ENCODE measurements at places on chromosomes 3 and 15.

- no peak for DNase-seq
Measured at GRCh38 chr3:187927565-187927964, 182.3 kb upstream of the BCL6 start.

DNA sequence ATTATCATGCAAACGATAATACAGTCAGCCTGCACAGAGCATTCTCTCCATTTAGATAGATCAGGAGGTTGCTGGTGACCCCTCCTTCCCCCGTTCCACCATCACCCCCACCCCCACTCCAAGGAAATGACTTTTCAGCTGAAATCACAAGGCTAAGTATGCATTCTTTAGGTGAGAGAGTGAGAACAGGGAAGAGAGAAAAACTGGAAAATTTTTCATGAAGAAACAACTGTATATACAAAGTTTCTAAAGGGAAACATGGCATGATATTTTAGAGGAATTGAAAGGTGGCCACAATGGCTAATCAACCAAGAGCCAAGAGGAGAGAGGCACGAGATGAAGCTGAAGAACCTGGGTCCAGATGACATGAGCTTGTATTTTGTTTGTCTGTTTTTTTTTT is 22.2 kb downstream of the BCL2A1 start:
- DNase-seq = no peak

DNA sequence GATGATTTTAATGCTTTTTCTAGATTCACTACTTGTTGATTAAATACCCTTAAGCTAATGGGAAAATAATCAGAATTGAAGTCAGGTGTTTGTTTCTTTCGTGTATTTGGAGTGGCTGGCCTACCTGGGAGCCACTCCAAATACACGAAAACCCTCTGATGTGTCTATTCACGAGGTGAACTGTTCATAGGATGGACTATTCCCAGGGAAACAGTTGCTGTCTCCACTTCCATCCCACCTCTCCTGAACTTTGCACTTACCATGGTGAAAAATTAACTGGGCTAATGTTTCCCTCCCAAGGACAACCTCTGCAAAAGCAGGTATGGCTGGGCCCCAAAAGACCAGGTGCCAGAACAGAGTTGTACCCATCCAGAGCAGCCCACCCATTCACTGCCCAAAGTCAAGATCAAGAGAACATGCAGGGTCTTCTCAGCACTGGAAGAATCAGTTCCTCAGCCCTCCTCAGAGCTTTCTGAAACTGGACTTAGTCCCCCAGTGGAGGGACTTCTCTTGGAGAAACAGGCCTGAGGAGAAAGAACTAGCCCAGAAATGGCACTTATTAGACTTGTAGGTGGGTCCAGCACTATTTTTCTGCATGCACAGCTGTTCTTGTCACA is 2.9 kb upstream of the SMAD3 start:
- no peak for DNase-seq

DNA sequence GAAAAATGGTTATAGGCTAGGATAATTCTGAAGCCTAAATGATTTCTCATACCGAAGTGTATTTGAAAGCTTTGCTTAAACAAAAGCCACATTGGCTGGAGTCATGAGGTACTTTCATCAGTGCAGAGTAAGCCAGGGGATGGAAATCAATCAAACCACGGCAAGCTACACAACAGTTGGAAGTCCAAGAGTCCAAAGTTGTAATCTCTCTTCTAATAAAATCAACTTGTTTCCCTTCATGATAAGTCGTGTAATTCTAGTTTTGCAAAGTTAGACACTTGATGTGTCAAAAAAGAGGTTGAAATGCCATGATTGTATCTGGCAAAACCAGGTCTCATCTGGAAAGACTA is 250.5 kb upstream of the VEPH1 start:
- DNase-seq = no peak

GRCh38 chr3:65751123-65751700 is 287.5 kb downstream of the MAGI1 start:
- no peak for DNase-seq

DNA sequence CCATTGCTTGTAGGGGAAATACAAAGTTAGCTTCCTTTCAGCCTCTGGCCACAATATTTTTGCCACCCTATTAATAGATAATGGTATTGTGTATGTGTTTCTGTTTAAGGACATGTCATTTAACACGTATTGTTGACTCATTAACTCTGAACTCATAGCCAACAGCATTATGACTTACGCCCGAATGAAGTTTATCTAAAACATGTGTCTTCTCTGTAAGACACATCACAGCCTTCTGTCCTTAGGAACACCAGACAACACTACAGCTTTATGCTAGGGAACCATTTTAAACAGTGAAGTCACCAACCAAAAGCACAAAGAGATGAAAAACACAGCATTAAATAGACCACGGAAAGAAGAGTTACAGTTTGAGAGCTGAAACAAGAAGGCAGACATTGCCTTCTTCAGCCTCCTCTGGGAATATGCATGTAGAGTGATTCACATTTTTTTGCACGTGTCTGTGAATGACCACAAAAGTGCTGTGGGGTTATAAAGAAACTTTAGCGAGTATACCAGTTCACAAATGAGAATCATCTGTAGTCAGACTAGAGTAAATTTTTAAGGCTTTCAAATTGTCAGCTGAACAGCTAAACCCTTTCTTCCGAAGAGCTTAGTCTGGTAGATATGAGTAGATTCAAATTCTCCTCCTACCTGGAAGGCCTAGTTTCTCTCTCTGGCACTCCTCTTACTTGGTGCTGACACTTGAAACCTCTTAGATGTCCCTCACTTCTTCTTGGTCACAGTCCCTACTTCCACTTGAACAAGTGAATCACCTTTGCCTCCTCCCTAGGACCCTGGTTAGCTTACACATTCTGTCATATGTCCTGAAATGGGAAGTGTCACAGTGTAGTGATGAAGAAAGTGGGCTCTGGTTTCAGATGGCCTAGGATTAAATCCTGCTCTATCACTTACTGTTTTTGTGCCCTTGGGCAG is 32.2 kb downstream of the MCTP2 start:
- DNase-seq = no peak

GRCh38 chr15:79337591-79337990 is 26.7 kb downstream of the TMED3 start:
- no peak for DNase-seq

DNA sequence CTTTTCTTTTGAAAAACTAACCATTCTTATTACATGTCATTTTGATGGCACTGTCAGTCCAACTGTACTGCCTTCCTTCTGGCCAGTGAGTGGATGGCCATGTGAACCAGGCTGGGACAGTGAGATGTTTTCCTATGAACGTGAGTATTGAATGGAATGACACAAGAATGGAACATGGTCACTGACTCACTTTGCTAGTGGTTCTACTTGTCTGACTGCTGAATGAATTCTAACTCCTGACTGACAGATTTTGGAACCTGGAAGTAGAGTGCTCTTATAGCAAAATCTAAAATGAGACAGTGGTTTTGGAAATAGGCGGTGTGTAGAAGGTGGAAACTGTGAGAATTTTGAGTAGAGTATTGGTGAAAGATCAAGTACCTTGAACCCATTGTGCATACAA is 606.9 kb upstream of the KCNMB2 start:
- no peak for DNase-seq

- peak; percentile 28 for DNase-seq
Measured at GRCh38 chr3:43296565-43296964, 10.2 kb downstream of the SNRK start.

DNA sequence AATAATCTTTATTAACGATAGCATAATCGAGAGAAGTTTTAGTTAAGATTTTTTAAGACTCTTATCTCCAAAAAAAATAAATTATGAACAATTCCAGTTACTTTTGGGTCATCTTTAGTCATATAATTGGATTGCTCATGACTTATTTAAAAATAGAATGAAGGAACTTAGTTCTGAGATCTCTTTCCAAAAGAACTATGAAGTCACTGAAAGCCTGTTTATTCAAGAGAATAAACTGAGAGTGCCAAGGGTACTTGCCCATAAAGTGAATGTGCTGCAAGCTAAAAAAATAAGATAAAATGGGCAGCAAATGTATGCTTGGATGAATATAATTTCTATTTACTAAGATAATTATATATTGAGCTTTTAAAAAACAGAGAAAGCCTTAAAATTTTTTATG is 176.5 kb upstream of the PLSCR5 start:
- DNase-seq = no peak

DNA sequence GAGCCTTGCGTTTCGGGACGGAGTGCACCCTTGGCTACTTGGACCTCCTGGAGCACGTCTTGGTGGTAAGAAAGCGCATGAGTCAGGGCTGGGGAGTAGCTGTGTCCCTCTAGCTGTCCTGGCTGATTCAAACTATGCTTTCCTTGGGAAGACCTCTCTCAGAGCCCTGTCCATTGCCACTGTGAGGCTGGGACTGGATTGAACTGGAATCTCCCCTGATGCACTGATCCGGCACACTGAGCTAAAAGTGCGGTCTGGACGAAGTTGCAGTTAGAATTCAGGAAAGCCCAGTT is 232.6 kb upstream of the TPM1 start:
- DNase-seq = no peak

- no peak for DNase-seq
Measured at GRCh38 chr3:45670436-45670835, 18.8 kb upstream of the SACM1L start.

DNA sequence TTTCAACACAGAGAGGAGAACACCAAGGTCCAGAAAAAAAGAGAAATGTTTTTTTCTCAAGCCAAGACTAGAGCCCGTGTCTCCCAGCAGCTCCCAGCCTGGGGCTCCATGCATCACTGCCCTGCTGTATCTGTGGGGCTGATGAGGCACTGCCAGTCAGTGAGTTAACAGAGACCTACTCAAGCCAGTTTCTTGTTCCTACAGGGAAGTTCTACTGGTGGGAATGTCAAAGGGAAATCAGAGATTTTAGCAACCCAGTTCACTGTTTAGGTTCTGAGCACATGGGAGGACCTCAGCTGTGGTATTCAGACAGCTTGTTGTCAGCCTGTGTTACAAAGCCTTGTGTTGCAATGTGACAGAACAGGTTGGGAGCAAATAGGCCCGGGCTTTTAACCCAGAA is 234.3 kb downstream of the TLE3 start:
- DNase-seq = no peak

DNA sequence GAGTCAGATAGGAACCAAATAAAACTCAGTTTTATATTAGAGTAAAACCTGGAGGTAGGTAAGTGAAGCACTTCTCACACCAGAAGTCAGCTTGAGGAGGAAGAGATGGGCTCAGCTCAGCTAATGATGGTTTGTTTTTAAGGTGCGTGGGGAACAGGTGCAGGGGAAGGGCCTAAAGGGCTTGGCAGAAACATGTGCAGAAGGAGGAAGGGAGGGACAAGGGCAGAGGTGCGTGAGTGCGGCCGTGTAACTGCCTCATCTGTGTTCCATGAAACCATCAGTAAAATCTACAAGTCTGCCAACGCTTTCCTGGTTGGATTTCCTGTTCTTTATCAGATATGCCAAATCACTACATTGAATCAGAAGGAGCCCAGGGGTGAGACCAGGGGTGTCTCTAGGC is 19.9 kb downstream of the FYCO1 start:
- no peak for DNase-seq

DNA sequence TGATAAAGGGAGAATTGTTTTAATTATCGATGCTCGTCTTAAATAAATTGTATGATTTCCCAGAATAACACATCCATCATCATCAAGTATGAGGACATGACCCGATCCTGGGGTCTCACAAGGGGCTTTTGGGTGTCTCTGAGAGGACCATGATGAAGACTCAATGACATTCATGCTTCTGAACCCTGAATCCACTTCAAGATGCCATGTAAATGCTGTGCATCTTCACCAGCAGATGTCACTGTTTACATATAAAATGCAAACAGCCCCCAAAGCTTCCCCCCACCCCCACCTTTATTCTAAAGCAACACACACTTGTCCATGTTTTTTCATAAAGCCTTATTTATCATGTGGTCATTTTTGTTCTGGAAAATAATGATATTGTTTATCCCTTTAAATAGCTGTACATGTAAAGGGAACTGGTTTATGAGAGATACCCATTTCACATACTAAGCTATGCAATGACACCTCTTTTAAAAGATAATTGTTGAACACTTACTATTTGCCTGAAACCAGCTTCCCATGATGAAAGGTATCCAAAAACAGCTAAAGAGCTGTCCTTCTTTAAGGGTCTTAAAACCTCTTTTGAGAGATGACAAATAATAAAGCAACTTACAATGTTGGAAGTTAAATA is 69.7 kb upstream of the UBE3A start:
- no peak for DNase-seq

DNA sequence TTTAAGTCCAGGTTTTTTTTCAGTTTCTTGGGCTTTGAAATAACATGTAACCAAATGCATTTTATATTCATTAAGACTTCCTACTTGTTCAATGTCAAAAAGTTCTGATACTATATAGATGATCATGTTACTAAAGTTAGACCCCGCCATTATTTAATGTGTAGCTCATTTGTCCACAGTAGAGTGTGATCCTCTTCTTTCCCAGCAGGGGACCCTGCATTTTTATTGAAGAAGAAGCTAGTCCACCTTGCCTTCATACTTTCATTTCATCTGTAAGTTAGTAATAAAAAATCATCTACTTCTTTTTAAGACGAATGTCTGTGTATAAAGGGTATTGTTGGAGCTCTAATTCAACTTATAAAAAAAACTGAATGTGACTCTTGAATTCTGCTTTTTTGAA is 404.6 kb downstream of the SI start:
- DNase-seq = no peak

DNA sequence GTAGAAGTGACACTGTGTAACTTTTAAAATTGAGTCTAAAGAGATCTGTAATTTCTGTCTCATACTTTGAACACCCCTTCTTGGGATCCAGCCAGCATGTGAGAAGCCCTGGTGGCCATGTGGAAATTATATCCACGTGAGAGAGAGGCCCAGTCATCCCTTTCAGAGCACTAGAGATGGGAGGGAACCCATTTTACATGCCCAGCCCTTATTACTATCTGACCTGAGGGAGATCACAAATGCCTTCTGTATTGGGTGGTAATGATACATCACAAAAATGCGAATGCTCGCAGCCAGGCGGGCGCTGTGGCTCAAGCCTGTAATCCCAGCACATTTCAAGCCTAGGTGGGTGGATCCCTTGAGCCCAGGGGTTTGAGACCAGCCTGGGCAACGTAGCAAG is 27.3 kb upstream of the TRAK1 start:
- DNase-seq = no peak

DNA sequence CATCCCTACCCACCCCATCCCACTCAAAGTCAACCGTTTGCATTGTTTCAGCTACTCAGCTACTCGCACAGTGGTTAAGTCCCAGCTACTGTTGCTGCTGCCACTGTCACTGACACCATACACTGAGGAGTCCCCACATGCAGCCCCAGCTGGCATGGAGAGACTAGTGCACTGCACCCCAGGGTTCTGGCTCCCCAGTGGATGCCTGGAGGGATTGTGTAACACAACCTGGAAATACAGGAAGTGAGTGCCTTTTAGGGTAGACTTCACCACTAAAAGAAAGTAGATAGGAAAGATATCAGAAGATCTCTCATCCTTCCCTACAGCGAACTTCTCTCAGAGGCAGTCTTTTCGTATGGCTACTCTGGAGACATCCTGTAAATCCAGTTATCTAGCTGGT is 169.2 kb upstream of the STRIT1 start:
- no peak for DNase-seq

All from activated CD8-positive, alpha-beta memory T cell treated with anti-CD3 and anti-CD28 coated beads for 1 hour (primary cell).